ENCODE measurements at places on chromosomes 4 and X.

DNA sequence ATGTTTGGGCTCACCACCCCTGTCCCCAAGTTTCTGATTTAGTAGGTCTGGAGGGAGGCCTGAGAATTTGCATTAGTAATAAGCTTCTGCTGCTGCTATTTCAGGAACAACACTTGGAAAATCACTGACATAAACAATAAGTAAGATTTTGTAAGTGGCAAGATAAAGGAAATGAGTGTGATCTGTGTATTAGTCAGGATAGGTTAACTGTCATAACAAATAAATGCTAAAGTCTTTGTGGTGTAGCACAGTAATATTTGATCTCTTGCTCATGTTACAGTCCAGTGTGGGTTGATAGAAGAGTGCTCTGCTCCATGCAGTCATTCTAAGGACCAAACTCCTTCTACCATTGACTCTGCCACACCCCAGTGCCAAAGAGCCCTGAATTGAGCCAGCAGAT is 67.0 kb downstream of the NHS start:
- peak; percentile 41 for DNase-seq

DNA sequence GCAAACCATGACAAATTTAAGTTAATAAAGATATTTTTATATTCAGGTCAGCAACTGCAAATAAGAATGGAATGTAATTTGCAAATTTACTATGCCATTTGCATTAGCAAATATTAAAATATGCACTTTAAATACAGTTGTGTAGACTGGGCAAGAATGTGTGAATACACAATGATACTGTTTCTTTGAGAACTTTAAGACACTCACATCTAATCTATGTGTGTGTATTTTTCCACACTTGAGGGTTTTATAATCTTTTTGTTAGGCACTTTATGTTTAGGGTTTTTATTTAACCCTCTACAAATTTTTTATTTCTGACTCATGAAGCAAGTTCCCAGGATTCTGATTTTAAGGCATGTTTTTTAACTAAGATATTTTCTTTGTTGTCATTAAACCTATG is 23.9 kb upstream of the NDNF start:
- no peak for DNase-seq

DNA sequence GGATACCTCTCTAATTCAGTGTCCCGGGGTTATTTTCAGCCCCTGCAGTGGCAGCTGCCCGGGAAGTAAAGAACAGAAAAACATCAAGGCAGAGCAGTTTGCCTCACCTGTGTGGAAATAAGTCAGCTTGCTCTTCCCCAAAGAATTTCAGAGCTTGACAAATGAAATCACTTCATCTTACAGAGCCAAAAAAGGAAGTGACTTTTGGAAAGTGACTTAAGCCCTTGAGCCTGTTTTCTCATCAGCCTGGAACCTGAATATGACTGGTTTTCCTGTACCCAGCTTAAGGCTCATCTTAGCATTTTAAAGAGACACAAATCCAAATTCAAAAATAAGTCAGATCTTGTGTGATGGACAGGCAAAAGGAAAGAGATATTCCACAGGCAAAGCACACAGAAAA is 211.6 kb downstream of the RCHY1 start:
- DNase-seq = no peak

DNA sequence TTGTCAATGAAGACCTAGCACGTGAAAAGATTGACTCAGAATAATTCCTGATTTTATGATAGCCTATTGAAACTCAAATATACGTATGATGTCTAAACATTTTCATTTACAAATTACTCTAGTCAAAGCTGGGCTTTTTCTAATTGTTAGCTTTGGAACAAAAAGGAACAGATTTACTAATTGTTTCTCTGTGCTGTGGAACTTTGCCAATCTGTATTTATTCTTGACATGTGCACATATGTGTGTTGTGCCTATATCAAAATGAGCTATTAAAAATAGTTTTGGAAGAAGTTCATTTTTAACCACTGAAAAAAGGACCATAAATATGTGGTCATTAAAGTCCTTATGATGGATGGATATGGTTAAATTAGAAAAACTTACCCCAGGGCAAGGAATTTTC is 85.4 kb upstream of the PACRGL start:
- no peak for DNase-seq

- peak; percentile 32 for DNase-seq
Measured at GRCh38 chr4:13627178-13627605, 333 bp downstream of the BOD1L1 start.

DNA sequence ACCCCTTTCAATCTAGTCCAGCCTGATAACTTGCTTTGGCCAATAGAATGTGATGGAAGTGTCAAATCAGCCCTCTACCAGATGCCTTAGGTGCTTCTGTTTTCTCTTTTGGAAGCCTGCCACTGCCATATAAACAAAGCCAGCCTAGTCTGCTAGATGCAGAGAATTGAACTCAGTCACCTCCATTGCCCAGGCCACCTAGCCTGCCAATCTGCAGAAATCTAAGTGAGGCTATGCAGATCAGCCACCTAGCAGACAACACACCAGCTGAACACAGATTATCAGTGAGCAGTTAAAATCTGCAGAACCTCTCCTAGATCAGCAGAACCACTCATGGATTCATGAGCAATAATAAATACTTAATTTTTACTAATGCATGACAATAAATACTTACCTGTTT is 1108.2 kb downstream of the PCDH18 start:
- DNase-seq = no peak

- no peak for DNase-seq
Measured at GRCh38 chrX:48636776-48637175, 39.5 kb downstream of the WDR13 start.

GRCh38 chr4:20255251-20255586 is 3.5 kb downstream of the SLIT2 start:
- no peak for DNase-seq

GRCh38 chr4:111066887-111067286 is 444.0 kb upstream of the PITX2 start:
- DNase-seq = peak; percentile 84

GRCh38 chr4:1201851-1202525 is 29.6 kb upstream of the SPON2 start:
- peak; percentile 98 for DNase-seq

- DNase-seq = peak; percentile 40
Measured at GRCh38 chrX:109475174-109475891, 6.6 kb downstream of the GUCY2F start.

DNA sequence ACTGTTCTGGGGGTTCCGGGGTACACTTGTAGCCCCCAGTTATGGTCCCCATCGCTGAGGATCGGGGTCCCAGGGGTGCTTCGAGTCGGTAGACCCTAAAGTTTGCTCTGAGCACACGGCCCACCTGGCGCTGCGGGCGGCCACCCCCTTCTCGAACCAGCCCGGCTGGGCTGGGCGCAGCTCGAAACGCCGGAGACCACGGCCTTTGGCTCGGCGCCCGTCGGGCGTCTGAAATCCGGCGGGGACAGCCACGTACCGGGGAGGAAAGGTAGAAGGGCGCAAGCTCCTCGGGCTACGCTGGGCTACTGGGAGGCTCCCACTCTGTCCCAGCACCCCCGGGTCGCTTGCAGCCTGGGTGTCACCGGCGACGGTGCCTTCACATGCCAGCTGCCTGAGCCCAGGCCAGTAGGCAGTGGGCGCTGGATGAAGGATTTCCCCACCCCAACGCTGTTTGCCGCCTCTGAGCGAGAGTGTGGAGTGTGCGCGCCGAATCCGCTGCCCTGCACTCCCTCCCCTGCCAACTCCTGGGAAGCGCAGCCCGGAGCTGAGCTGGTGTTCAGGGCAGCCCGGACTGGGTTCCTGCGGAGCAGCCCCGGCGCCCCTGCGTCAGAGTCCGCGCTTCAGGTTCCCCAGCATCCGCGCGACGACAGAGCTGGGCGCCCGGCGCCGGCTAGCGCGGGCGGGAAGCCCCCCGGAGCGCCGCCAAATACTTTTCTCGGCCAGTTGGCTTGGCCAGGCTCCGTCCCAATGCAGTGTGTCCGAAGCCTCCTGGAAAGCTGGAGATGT is 637 bp downstream of the MAMLD1 start:
- peak; percentile 45 for DNase-seq

GRCh38 chr4:56261027-56261426 is 126.3 kb downstream of the AASDH start:
- no peak for DNase-seq

DNA sequence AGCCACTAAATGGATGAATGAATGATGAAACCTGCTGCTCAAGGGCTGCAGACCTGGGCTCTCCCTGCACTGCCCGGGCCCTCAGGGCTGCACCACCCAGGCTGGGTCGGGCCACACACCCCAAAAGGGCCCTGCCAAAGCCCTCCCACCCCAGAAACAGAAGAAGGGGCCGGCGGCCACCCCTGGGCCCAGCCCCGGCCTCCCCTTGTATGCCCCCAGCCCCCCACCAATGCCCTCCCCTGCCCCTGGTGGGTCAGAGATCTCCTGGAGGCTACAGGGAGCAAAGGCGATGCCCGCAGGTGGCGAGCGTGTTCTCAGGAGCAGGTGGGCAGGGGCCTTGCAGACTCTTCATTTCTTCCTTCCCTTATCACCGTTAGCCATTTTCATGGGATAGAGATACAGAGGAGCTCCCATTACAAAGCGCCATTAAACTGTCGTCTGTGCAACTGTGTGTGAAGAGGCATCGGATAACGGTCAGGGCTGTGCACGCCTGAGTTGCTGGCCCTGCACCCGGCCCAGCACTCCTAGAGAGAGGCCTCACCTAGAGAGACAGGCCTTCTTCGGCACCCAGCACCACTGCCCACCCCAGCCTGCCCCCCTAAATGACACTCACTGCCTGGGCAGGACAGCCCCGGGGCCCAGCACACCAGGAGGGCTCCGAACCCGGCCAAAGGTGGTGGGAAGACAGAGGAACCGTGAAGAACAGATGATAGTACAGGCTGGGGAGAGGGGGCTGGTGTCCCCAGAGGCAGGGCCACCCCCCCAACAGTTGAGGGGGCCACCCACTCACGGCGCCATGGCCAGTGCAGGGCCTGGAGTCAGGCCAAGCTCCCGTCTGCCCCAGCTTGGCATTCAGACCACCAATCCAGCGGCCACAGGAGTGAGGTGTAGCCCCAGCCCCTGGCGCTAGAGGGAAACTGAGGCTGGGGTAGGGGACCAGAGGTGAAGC is 133.7 kb downstream of the FAM53A start:
- no peak for DNase-seq

- DNase-seq = peak; percentile 36
Measured at GRCh38 chr4:40283968-40284367, 51.2 kb upstream of the CHRNA9 start.

- DNase-seq = no peak
Measured at GRCh38 chrX:110703641-110704040, 92.0 kb downstream of the CHRDL1 start.

GRCh38 chrX:107025545-107025944 is 25.5 kb upstream of the MORC4 start:
- DNase-seq = peak; percentile 46

- DNase-seq = no peak
Measured at GRCh38 chr4:110472583-110473329, 3.2 kb upstream of the ENPEP start.

DNA sequence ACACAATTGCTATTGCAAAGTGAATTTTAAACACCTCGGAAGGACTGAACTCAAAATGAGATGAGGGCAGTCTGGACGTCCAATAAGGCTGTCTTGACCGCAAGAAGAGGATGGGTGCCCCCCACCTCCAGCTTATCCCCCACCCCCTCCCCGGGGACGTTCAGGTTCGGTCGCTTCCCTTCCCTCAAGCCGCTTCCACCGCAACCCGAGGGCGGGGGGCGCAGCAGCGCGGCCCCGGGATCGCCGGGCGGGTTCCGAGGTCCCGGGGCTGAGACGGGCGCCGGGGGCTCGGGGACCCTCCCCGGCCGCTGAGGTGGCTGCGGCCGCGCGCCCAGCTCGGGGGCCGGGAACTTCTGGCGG is 480 bp downstream of the USP46 start:
- DNase-seq = no peak

DNA sequence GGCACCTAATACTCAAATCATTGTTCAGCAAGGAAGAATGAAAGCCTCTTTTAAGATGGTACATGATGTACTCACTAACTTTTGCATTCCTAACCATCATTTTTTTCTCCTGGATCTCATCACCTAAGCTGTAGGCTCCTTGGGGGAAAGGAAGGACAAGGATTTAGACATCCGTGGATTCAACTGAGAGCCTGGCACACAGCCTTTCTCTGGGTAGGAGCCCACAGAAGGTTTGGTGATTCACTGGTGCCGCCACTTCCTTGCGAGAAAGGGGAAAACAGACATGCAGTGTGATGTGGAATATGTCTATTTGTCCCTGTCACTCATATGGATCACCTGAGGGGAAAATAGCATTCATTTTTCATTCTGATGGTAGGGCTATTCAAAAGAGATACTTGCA is 147.3 kb downstream of the PCDH7 start:
- DNase-seq = no peak

DNA sequence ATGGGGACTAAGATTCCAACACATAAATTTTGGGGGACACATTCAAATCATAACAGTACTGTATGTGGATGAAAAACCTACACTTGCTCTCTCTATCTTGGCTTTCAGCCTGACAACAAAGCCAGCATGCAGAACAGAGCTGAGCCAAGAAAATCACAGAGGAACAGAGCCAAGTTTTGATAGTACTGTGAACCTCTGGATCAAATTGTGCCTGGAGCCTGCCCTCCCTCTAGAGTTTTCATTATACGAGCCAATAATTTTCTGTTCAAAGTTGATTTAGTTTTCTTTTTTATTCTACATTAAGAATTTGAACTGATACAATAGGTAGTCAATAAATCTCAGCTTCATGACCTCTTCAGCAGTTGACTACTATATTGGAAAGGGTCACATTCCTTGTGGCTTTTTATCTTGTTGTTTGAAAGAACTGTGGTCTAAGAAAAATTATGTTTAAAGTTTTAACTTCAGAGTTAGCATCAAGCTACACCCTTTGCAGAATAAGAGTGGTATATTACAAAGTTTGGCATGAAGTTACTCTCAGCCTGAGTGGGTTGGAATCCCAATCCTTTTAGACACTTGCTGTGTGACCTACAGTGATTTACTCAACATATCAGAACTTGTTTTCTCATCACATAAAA is 31.1 kb downstream of the GRID2 start:
- peak; percentile 4 for DNase-seq

GRCh38 chrX:47862680-47863079 is 26.0 kb downstream of the ZNF81 start:
- DNase-seq = peak; percentile 8

DNA sequence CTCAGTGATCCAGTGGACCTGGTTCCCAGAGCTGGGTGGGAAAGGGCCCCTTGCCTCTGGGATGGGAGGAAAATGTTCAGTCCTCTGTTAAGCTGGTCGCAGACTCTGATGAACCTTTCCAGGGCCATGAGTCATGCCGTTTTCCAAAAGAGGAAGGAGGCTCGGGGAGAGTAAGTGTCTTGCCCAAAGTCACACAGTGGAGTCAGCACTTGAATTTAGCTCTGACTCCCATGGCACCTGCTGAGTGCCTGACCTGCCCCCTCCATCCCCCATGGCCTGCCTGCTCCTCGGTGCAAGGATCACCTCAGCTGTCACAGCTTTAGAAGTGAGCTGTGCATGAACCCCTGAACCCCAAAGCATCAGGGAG is 14.0 kb upstream of the KIAA0232 start:
- peak; percentile 18 for DNase-seq

DNA sequence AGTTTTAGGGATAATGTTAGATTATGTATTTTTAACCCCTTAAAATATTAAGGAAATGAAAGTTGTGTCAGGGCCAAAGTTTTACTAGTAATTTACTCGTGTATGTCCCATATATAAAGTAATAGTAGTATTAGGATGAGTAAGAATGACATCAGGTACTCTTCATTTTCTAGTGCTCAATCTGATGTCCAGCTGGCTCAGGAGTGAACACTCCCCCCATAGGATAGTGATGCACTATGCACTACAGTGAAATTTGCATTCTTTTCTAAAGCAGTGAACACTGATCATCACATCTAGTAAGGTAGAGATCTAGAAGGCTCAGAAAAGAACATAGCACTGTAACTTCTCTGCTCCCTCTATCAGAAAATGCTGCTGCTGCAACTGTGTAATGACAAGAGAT is 409.7 kb downstream of the GLUD2 start:
- no peak for DNase-seq

GRCh38 chr4:54281054-54281766 is 52.1 kb downstream of the PDGFRA start:
- DNase-seq = peak; percentile 91

Measured in iris pigment epithelial cell (primary cell).